T-helper 2 cell (primary cell): ENCODE measurements at places on chromosomes 4 and X.

GRCh38 chrX:141662781-141663180, 35.8 kb downstream of the SPANXD start:
- DNase-seq = no peak

DNA sequence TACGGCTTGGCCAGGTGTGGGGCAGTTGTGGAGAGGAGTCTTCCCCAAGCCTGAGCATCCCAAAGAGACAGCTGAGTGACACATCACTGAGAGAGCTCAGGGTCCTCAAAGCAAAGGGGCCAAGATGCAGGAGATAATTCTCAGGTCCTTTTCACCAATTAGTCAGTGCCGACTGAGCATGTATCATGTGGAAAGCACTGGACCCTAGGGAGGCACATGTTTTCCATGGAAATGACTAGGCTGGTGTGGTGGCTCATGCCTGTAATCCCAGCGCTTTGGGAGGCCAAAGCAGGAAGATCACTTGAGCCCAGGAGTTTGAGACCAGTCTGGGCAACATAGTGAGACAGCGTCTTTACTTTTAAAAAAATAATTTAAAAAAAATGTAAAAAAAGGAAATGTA, 67.3 kb upstream of the PRPS1 start:
- no peak for DNase-seq

- no peak for DNase-seq
Measured at GRCh38 chrX:153580700-153581386, 18.1 kb downstream of the CCNQ start.

DNA sequence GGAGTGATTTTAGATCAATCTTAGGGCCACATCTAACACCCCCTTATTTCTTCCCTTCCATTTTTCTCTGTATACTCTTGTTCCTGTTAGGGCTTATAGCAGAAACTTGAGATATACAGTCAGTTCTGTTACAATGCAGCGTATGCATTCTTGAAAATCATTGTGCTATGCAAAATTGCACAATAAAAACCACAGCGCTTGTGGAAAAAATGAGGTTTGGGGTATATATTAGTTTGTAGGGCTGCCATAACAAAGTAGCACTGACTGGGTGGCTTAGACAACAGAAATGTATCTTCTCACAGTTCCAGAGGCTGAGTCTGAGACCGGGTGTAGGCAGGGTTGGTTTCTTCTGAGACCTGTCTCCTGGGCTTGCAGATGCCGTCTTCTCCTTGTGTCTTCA, 59.0 kb downstream of the WWC2 start:
- no peak for DNase-seq

DNA sequence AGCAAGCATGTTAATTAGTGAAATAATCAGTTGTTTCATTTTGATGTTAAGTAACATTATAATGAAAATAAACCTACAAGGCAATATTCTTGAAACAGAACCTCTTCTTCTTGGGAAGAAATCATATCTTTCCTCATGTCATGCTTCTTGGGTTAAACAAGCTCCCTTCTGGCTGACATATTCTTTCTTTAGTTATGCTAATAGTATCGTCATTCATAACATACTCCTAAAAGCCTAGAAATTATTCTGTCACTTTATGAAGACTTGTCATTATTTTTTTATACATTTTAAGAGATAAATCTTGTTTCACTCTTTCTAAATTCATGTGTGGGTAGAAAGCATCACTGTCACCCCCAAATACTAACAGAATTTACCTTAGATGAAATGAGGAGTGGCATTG, 1047.0 kb upstream of the GRID2 start:
- DNase-seq = no peak

DNA sequence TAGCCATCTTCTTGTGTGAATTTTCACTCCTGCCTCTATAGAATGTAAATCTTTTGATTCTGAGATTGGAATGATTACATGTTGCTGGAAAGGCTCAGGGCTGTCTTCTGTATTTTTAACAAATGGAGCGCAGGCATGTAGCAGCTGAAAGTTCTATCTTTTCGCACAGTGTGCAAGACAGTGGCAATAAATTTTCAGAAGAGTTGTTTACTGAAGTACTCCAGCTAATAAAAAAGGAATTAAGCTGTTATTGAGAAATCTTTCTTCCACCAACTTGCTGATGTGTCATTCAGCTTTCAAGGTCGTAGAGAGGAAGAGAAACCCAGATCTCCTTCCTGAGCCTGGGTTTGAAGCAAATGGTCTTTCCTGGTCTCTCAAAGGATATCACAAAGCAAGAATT, 122.0 kb upstream of the PUDP start:
- no peak for DNase-seq

DNA sequence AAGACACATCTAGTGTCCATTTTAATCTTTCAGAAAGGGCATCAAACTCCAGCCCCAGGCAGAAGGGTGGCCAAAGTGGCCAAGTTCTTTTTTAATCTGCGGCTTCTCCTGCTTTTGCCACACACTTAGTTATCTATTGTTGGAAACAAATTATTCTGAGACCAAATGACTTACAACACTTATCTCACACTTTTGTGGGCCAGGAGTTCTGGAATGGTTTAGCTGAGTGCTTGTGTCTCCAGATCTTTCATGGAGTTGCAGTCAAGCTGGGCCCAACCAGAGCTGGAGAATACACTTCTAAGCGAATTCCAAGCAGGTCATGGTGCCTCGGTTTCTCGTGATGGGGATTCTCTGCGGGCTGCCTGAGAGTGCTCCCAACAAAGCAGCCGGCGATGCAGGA, 4.0 kb downstream of the TXK start:
- DNase-seq = no peak

DNA sequence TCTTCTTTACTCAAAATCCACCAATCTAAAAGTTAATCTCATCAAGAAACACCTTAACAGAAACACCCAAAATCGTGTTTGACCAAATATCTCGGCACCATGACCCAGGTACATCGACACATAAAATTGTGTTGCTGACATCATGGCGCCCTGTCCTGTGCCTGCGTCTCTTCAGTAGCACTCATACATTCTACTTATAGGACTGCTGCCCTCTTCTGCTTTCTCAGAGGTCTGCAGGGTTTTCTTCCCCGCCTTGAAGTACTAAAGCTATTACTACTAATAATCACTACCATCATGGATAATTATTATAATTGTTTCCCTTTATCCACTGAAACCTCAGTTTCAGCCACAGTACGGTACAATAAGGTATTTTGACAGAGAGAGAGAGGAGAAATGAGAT, 1403.1 kb upstream of the TENM3 start:
- no peak for DNase-seq

GRCh38 chr4:103136671-103137445, 37.2 kb upstream of the BDH2 start:
- no peak for DNase-seq

DNA sequence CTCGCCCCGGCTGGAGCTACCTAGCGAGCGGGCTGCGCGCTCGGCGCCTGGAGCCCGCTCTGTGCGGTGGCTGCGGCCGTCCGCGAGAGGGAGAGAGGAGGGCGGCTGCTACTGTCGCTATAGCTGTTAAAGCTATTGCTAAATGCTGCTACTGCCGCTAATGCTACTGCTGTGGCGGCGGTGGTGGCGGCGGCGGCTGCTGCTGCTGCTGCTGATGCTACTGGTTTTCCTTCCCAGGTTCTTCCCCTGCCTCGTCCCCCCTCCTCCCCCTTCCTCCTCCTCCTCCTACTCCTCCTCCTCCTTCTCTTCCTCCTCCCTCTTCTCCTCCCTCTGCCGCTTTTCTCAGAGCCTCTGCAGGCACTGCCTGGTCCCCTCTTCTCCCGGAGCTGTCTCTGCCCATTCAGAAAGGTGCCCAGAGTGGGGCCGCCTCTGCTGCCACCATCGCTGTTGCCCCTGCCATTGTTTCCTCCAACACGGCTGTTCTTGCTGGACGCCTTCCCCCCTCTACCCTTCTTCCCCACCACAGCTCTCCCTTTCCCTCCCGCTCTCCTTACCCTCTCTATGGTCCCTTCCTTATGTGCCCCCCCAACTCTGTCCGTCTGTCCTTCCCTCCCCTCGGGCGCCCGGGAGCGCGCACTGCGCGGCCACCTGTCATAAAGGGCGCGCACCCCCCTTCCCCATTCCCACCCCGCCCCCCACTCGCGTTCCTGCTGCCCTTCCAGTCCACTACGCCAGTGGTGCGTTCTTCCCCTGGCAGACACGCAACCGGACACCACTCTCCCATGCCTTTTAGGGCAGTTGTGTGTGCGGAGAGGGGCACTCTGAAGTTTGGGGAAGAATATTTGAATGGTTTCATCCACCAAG, at the start of gene NEXMIF:
Gene NEXMIF (minus strand): TSS at position 228 of the 864 bp plus-strand sequence.
- DNase-seq = no peak

DNA sequence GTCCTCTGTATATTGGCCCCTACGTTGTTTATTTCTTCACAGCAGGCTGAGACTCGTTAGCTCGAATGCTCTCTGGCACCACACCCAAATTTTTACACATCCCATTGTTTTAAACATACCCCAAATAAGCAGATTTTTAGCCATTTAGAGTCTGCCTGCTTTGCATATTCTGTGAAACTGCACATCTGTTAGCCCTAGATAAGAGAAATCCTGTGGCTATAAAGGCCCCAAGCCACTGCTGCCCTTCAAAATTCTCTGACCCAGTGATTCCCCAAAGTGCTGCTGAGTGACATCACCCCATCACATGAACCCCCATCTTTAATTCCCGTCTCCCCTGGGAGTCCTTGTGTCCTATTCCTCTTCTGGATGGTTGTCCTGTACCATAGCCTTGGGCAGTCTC, 20.8 kb downstream of the TEX13C start:
- no peak for DNase-seq

- peak; percentile 22 for DNase-seq
Measured at GRCh38 chr4:78776729-78777575, 802 bp downstream of the BMP2K start.

DNA sequence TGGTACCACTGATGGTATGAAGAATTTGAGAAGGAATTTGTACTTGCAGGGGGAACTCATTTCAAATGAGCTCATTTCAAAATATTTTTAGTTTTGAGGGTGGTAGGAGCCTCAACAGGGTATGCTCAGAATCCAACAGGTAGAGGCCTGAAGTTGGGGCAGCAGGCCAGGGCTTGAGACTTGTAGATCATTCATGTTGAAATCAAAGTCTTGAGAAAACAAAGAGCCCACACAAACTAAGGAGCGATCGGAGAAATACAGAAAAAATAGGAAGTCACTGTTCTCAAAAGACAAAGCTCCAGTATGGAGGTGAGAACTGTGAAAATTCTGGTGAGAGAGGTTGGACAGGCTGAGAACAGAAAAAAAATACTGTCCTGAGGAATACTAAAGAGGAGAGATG, 979 bp upstream of the SLC9A6 start:
- no peak for DNase-seq

DNA sequence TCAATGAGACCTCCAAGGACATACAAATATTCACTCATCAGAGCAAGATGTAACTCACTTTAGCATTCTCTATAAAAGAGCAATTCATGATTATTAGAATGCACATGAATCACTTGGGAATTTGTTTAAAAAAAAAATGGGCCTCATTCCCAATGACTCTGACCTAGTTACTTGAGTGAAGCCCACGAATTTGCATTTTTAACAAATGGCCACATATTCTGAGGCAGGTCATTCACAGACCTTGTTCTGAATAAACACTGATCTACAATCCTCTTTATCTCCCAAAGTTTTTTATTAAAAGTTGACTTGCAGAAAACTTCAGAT, 255.1 kb upstream of the VEGFC start:
- no peak for DNase-seq

DNA sequence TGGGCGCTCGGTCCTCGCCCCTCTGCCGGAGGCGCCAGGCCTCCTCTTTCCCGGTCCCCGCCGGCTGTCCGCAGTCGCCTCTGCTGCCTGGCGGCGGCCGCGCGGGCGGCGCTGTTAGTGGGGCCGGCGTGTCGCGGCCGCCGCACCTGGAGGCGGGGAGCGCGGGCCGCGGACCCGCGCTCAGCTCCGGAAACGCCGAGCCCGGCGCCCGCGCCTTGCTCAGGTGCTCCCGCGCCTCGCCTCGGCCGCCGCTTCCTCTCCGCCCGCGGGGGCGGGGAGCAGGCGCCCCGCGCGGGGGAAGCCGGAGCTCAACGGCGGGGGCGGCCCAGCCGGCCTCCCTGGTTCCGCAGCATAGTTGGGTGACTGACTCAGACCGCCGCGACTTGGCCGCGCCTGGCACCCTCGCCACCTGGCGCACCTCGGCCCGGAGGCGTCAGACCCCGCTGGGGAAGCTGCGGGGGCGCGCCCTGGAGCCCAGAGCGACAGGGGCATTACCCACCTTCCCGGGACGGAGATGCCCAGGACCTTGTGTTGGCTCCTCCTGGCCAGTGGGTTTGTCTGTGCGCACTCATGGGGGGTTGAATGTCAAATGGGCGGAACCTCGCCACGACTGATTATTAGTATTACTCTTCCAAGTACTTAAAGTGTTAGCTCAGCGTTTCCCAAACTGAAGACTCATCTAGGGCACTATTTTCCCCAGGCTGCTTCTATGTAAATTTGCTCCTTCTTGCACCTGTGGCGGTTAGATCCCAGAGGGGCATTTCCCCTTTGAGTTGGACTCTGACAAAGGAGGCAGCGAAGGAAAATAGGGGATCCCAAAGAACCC, at the start of gene ARAP2:
Gene ARAP2 (minus strand): TSS at position 258 of the 826 bp plus-strand sequence. CDS start 15,028 bp downstream, outside the sequence.
- DNase-seq = peak; percentile 89

DNA sequence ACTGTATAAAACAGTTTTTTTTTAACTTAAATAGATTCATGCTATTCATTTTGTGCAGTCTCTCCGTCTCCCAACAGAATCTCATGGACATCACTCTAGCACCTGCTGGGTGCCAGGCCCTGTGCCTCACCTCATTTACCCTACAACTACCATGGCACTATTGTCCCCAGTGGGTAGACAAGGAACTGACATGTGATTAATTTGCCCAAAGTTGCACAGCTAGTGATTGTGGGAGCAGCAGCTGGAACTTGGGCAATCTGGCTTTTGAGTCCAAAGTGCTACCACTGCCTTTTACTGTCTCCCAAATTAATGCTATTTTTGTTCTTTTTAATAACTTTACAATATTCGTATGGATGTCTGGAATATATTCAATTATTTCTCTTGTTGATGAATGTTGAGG, 11.2 kb upstream of the PGRMC2 start:
- DNase-seq = no peak

- no peak for DNase-seq
Measured at GRCh38 chrX:17459008-17459611, 84.1 kb downstream of the NHS start.

DNA sequence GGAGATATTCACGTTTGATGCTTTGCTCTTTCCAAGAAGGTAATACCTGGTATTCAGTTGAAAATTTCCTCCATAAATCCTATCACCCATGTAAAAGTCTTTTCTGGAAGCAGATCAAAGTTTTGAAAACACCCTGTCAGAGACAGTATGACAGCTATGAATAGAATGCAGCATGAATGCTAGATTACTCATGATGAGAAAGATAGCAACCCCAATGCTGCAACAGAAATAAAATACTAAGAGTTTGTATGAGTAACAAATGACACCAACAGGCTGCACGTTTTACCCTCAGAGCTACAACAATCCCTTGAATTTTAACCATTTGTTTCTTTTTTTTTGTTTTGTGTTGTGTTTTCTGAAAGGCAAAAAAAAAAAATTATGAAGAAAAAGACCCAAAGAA, 108.6 kb downstream of the ARHGAP6 start:
- no peak for DNase-seq

- no peak for DNase-seq
Measured at GRCh38 chr4:41146196-41146595, 68.1 kb downstream of the APBB2 start.

DNA sequence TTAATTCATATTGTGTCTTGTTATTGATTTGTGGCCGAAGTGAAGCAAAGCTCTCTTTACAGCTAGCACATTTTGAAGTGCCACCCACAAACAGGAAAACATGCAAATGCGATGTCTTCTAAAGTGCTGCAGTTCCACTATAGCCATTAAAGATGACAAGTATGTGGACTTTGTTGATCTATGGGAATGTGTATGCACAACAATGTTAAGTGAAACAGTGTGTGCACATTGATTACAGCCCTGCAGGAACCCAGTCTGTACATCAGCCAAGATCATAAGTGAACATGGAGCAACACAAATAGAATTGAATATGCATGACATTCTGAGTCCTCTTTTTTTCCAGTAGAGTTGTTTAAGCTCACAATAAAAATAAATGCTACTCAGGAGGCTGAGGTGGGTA, 43.0 kb downstream of the TFDP3 start:
- no peak for DNase-seq
